Pulmonary artery endothelial cell (primary cell): ENCODE measurements at places on chromosomes 7 and 10. TPM values are rescaled to one million over a fixed set of nuclear protein-coding genes. Genes with fewer than 3 reads are reported as not detected.

The PLEKHS1 gene
- total RNA-seq, result not detected in 2 replicates

The ASB10 gene
- not detected in 2 replicates for total RNA-seq

The EBLN1 gene
- total RNA-seq, result not detected in 2 replicates

The TMEM229A gene
- not detected in 2 replicates for total RNA-seq

The AKR1C4 gene
- not detected in 2 replicates for total RNA-seq

The BAMBI gene
- 3.8 and 4.8 TPM in 2 replicates for total RNA-seq

The DRGX gene
- not detected in 2 replicates for total RNA-seq

The SEC31B gene
- 2.3 and 2.4 TPM in 2 replicates for total RNA-seq

The ASB15 gene
- not detected in 2 replicates for total RNA-seq

The FFAR4 gene
- not detected in 2 replicates for total RNA-seq

The SPRN gene
- total RNA-seq, result not detected in 2 replicates

The CRTAC1 gene
- total RNA-seq, result 2.5 and 4.9 TPM in 2 replicates

The GPRIN2 gene
- total RNA-seq, result not detected in 2 replicates

The SLC16A12 gene
- 0.66 and 1.3 TPM in 2 replicates for total RNA-seq

The AKR1D1 gene
- total RNA-seq, result not detected in 2 replicates

The NXPH1 gene
- not detected in 2 replicates for total RNA-seq

The NKX1-2 gene
- not detected in 2 replicates for total RNA-seq

The DOCK1 gene
- 74.0 and 89.6 TPM in 2 replicates for total RNA-seq

The TAS2R41 gene
- total RNA-seq, result not detected in 2 replicates

The HOXA7 gene
- 0.04 and 0.13 TPM in 2 replicates for total RNA-seq

The ZNF467 gene
- total RNA-seq, result 2.3 and 2.7 TPM in 2 replicates

The EVX1 gene
- not detected in 2 replicates for total RNA-seq

The ASAH2 gene
- total RNA-seq, result 0.46 and 1.7 TPM in 2 replicates

The SPDYE8 gene
- total RNA-seq, result not detected in 2 replicates

The UCMA gene
- total RNA-seq, result not detected in 2 replicates

The ASZ1 gene
- total RNA-seq, result not detected in 2 replicates

The PRF1 gene
- total RNA-seq, result not detected in 2 replicates

The EPDR1 gene
- 0.92 and 4.8 TPM in 2 replicates for total RNA-seq

The RTKN2 gene
- total RNA-seq, result 0.49 and 0.92 TPM in 2 replicates

The PHKG1 gene
- total RNA-seq, result 0.46 and 0.59 TPM in 2 replicates

The ATG9B gene
- total RNA-seq, result under 0.01 TPM in 1 of 2 replicates, not detected in the other

The CHN2 gene
- 0.13 and 0.78 TPM in 2 replicates for total RNA-seq

The SPAG6 gene
- total RNA-seq, result not detected in 2 replicates

The RNF133 gene
- total RNA-seq, result 0.59 and 1.1 TPM in 2 replicates

The PARD3 gene
- 34.8 and 54.8 TPM in 2 replicates for total RNA-seq

The SEM1 gene
- 226 and 231 TPM in 2 replicates for total RNA-seq

The CLDN3 gene
- total RNA-seq, result 0.07 TPM in 1 of 2 replicates, not detected in the other

The HGF gene
- 3.3 and 5.1 TPM in 2 replicates for total RNA-seq

The TEX47 gene
- not detected in 2 replicates for total RNA-seq
